Stimulated activated CD8-positive, alpha-beta memory T cell treated with anti-CD3 and anti-CD28 coated beads, Interleukin-15, amount 100 ng/mL, for 1 hour (primary cell): ENCODE measurements at places on chromosomes 2 and 18.

GRCh38 chr2:136534811-136535210 lies 230.5 kb upstream of the THSD7B start:
- DNase-seq: no peak

DNA sequence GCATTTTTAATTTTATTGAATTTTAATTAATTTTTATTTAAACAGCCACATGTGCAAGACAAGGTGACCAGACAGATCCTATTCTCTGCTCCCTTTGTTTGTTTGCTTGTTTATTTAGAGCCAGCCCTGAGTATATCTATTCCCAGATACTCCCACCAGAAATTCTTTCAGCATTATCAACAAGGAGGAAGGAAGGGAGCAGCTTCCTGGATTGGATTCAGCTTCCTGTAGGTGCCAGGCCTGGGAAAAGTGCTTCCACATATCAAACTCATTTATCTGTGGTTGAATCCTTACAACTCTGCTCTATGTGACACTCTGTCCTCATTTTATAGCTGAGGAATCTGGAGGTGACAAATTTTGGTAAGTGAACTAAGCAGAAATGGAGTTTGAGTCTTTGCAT lies 60.5 kb upstream of the KLF7 start:
- no peak for DNase-seq

- no peak for DNase-seq
These were observed 537.2 kb downstream of the KCNJ3 start for GRCh38 chr2:155235710-155236109.

GRCh38 chr18:60372596-60372995 lies at the start of gene MC4R:
MC4R (minus strand) TSS chr18:60372775; CDS start chr18:60372349, 426 bp downstream.
- DNase-seq: no peak

GRCh38 chr2:124482551-124482950 lies 457.5 kb downstream of the CNTNAP5 start:
- DNase-seq: no peak

- no peak for DNase-seq
These were observed 22.8 kb downstream of the EHD3 start for GRCh38 chr2:31256611-31257382.

DNA sequence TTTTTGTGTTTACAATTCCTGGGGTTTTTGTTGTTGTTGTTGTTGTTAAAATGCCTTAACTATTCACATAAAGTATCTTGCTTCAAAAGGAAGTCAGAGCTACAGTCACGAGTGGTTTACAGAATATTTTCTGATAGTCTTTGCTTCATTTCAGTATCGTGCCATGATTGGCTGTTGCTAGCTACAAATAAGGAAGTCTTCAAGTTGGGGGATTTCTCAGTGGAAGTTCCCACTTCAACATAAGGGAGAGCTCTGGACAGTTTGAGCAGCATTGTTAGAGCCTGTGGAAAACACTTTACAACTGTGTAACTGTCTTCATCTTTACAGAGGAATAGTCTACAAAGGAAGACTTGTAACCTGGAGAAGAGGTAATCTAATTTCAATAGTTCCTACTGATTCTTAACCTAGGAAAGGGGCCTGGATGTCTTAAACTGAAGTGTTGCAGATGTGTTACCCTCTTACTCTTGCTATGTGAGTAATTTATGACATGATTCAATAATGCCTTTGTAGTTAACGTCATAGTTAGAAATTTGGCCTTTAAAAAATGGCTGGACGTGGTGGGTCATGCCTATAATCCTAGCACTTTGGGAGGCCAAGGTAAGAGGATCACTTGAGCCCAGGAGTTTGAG lies 23.4 kb upstream of the TANK start:
- no peak for DNase-seq

DNA sequence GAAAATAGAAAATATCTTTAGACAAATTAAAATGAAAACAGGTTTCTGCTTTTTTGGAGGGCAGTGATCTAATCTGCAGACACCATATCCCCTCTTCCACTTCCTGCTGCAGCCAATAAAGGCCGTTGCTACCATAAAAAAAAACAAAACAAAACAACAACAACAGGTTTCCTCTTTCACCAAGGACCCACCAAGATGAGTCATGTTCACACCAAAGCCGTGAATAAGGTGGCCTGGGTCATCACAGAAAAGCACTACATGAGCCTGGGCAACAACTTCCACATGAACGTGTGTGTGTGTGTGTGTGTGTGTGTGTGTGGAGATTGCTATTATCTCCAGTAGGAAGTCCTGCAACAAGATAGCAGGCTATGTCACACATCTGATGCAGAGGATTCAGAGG lies 24.8 kb upstream of the TFCP2L1 start:
- DNase-seq: no peak

- no peak for DNase-seq
These were observed 9.8 kb downstream of the TBR1 start for GRCh38 chr2:161425728-161426454.

DNA sequence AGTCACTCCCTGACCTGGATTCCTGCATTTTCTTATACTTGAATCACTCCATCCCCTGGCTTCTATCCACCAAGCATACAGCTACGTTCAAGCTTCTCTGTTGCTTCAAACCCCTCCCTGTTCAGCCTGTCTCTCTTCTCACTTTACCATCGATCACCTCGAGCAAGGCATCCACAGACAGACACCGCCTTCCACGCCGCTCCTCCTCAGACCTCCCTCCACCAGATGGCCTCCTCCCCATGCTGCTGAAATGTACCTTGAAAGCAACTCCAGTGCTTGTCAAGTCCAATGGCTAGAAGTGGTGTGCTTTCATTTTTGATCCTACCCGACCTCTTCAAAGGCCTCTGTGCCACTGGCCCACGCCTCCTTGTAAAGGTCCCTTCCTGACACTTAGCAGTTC lies 131.3 kb upstream of the ACAA2 start:
- DNase-seq: no peak

DNA sequence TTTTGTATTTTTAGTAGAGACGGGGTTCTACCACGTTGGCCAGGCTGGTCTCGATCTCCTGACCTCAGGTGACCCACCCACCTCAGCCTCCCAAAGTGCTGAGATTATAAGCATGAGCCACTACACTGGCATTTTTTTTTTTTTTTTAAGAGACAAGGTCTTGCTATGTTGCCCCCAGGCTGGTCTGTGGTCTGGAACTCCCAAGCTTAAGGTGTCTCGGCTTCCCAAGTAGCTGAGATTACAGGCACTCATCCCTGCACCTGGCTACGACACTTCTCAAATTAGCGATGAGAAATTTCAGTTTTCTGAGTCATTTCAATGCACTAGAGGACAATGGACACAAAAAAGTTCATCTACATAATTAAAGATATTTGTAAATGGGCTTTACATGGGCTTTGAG lies 36.6 kb upstream of the TCF7L1 start:
- DNase-seq: no peak

- DNase-seq: no peak
These were observed 237.0 kb upstream of the FOSL2 start for GRCh38 chr2:28155627-28156026.

DNA sequence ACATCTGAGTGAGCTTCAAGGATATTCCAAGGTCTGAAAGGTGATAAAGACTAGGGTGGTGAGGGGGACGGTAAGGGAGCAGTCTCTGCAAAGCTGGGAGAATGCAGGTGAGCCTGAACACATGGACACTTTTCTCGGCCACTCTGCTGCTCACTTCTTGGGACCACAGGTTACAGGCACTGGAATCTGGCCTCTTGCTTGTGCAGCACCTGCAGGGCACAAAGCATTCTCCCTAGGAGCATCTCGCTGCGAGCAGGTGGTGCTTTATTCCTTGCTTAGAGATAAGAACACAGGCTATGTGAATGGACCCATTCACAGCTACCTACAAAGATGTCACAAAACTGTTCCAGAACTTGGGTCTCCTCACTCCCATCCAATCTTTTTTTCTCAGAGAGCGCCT lies 153.2 kb downstream of the DDX1 start:
- DNase-seq: no peak

DNA sequence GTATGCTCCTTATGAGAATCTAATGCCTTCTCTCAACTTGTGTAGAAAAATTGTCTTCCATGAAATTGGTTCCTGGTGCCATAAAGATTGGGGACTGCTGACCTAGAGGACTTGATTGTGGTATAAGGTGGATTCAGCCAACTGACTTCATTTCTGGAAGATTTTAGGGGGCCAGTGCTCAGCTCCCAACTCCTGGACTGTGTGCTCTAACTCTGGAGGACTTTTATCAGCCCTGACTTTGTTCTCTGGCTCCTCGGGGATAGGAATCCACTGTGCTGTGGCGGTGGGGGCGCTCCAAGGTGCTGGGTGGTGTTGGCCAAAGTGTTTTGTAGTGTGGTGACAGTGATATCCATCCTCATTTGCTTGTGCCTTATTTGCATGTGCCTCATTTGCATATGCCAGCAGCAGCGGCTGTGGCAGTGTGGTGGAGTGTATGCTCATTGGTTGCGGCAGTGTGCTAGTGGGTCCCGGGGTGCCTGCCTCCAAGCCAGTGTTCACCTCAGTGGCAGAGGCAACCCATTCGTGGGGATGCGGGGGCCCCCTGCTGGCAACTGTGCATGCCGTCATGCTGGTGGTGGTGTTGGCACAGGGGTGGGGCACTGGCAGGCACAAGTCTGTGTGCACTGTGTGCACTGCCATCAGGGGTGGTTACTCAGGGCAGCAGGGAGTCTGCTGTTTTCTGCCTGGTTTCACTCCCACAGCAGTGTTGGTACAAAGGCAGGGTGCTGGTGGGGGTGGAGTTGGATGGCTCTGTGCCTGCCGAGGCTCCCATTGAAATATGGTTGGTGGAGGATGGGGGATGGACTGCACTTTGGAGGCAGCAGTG lies 19.6 kb downstream of the EHBP1 start:
- DNase-seq: no peak

GRCh38 chr18:31138709-31139108 lies 23.9 kb downstream of the DSC1 start:
- no peak for DNase-seq

DNA sequence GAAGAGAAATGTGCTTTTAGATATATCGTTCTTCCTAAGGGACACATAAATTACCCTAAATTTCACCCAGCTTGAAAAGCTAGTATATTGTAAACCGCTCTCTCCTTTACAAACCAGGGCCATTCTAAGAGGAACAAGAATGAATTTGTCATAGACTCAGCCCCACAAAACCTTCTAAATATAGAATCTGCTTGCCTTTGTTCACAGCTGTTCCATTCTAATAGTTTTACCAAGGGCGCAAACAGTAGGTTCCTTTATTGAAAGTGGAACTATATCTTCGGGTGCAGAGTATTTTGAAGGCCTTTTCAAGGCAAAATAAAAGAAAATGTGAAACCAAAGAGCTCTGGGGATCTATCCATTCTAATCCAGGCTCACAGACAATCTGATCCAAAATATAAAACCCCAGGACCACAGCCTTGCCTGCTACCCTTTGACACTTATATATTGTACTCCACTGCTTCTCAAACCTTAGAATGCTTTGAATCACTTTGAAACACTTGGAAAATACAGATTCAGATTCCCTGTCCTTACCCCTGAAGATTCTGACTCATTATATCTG lies 316.8 kb downstream of the PAX3 start:
- DNase-seq: no peak

- DNase-seq: no peak
These were observed 81.5 kb upstream of the THUMPD2 start for GRCh38 chr2:39860538-39860937.

DNA sequence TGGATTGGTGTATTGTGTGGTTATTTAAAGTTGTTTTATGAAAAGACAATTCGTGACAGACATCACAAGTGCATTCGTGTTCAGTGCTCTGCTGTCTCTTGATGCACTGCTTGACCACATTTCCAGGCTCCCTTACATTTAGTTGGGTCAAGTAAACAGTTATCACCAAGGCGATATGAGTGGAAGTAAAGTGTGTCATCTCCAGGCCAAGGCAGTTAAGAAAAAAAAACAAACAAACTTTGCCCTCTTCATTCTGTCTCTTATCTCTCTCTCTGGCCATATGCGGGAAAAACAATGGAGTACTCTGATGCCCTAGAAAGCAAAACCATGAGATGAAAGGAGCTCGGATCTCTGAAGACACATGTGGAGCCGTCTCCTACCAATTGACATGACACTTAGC lies 131.1 kb downstream of the DSEL start:
- DNase-seq: no peak

DNA sequence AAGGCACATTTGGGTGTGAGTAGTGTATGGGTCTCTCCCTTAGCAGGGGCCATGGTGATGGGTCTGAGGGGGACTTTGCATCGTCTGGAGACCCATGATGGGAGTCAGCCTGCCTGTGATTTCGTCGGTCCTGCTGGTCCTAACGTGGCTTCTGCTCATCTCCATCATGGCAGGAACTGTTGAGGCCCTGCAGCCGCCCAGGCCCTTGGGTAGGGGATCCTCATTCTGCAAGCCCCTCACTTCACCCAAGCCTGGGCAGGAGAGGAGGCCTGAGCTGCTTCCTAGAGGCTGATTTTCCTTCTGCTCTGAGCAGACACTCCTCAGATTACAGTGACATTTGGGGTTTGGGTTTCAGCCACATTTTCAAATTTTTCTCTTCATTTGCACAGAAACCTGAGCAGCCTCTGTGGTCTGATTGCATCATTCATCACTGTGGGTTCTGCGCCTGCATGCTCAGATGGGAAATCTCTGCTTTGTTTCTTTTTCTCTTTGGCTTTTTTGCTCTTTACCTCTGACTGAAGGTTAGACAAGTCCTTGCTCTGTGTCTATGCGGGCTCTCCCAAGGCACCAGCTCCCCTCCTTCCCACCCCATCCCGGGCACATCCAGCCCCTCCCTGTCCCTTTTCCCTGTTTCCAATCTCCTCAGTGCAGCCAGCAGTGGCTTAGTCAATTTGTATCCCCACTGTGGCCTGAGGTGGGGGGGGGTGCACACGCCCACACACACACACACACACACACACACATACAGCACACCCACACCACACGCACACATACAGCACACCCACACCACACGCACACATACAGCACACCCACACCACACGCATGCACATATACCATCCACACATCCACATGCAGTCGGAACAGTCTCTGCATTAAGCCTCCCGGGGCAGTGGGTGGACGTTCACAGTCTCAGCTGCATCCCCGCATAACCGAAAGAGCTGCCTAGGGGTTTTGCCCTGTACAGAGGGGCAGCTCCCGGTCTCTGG lies 305.4 kb upstream of the HS6ST1 start:
- DNase-seq: no peak

DNA sequence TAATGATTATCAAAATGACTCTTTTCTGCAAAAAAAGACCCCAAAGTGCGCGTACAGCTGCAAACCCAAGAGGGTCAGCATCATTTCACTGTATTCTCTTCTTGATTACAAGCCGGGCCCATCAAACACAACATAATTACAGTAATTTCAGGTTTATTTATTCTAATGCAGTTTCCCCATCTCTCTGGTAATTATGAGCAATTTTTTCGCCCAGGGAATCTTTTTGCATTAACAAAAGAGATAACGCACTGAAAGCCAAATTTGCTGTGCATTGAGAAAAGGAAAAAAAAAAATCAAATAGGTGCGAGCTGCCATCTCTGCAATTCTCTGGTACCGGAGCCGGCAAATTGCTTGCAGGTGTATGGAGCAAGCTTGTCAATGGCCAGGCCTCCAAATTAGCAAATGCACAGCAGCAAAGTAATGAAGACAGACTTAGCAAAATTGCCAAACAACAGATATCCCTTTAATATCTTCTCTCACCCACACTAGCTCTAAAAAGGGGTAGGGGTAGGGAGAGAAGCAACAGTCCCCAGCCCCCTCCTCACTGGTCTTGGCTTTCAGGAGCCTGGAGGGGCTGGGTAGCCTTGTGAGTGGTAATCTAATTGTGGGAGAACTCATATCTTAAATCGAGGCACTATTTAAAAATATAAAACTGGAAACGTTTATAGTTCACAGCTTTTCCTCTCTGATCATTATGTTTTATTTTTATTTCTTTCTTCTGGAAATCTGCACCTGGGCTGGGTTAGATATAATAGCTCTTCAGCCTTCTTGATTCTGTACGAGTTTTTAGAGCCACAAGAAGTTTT lies 6.7 kb downstream of the DLX1 start:
- DNase-seq: no peak
